Osteocyte (in vitro differentiated cells): ENCODE measurements at places on chromosomes 16 and 17.

DNA sequence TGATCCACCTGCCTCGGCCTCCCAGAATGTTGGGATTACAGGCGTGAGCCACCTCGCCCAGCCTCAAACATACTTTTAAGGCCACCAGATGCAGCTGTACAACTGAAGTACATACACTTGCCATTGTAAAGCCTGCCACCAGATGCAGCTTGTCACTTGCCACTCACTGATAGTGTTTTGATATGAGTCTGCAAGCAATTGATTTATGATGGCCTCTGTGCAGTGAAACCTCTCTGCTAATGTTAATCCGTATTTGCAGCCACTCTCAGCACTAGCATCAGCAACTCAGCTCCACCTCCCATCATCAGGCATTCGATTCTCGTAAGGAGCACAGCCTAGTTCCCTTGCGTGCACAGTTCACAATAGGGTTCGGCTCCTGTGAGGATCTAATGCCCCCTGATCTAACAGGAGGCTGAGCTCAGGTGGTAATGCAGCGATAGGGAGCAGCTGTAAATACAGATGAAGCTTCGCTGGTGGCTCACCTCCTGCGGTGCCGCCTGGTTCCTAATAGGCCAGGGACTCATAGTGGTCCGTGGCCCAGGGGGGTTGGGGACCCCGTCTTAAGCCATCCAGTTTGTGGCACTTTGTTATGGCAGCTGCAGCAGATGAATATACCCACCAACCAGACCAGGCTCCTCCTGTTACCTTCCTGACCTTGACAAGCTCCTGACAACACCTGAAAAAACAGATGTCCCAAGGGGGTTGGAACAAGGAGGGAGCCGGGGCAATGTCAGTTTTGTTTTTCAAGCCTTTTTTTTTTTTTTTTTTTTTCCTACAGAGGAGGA lies 1.3 kb upstream of the HERPUD1 start:
- peaks cover 25% of the 10 kb centered on the region for H3K4me1 ChIP-seq
- DNase-seq: no peak
- peak overlapping the region; percentile 98 for H3K4me3 ChIP-seq
- H3K27me3 ChIP-seq: no peaks in the 10 kb centered on the region
- H3K27ac ChIP-seq: peak overlapping the region; percentile 95

- H3K27me3 ChIP-seq: peaks cover 2% of the 10 kb centered on the region
- H3K4me3 ChIP-seq: no peak overlapping the region
- no peaks in the 10 kb centered on the region for H3K36me3 ChIP-seq
- no peak overlapping the region for H3K27ac ChIP-seq
- H3K4me1 ChIP-seq: no peaks in the 10 kb centered on the region
Measured at GRCh38 chr17:33055746-33056145, 64.1 kb downstream of the SPACA3 start.

DNA sequence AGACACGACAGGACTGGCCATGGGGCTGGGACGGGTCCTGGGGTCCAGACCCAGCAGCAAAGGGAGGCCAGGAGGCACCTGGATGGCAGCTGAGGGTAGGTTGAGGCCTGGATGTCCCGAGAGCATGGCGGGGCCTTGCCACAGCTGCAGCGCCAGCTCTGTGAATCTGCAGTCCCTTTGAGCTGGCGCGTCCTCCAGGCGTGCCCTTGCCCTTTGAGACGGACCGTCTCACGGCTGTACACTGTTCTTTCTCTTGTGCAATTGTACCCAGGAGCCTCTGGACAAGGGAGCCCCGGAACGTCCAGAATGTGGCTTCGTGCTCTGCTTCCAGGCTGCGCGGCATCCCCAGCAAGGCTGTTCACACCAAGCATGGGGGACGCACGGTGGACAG lies 69.5 kb upstream of the CIBAR2 start:
- peaks cover 13% of the 10 kb centered on the region for H3K4me1 ChIP-seq
- DNase-seq: no peak
- no peak overlapping the region for H3K4me3 ChIP-seq
- H3K36me3 ChIP-seq: peaks cover 19% of the 10 kb centered on the region

DNA sequence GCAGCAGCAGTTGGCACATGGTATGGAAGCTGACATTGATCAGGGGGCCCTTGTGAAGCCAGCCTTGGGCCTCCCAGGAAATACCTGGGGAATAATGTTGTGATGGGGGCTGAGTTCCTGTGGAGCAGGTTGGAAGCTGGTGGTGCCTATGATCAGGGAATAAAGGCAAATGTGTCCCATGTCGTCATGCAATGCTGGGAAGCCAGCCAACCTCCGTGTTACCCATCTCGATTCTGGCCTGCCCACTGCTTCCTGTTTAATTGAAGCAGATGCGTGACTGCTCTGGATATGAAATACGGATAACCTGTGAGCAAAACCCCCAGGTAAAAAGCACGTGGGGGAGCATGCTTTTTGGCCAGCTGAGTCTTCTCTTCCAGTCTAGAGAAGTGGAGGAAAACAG lies 580.4 kb upstream of the HSBP1 start:
- H3K4me3 ChIP-seq: no peak overlapping the region
- no peak for DNase-seq
- H3K27me3 ChIP-seq: no peaks in the 10 kb centered on the region
- peaks cover 4% of the 10 kb centered on the region for H3K4me1 ChIP-seq
- H3K36me3 ChIP-seq: no peaks in the 10 kb centered on the region

- H3K27ac ChIP-seq: no peak overlapping the region
- no peaks in the 10 kb centered on the region for H3K4me1 ChIP-seq
- no peaks in the 10 kb centered on the region for H3K36me3 ChIP-seq
- no peak for DNase-seq
- peaks cover 16% of the 10 kb centered on the region for H3K27me3 ChIP-seq
Measured at GRCh38 chr17:1299552-1300370, 20.3 kb downstream of the TRARG1 start.

GRCh38 chr17:4134721-4135120 lies 8.1 kb downstream of the ZZEF1 start:
- no peaks in the 10 kb centered on the region for H3K27me3 ChIP-seq
- DNase-seq: no peak
- no peak overlapping the region for H3K4me3 ChIP-seq
- no peaks in the 10 kb centered on the region for H3K36me3 ChIP-seq

GRCh38 chr16:81873843-81874752 lies 95.0 kb downstream of the PLCG2 start:
- no peak overlapping the region for H3K4me3 ChIP-seq
- H3K4me1 ChIP-seq: no peaks in the 10 kb centered on the region
- H3K27me3 ChIP-seq: peaks cover 25% of the 10 kb centered on the region
- H3K36me3 ChIP-seq: no peaks in the 10 kb centered on the region

GRCh38 chr17:82186221-82186620 lies 26.4 kb downstream of the CCDC57 start:
- H3K36me3 ChIP-seq: peaks cover 11% of the 10 kb centered on the region
- no peak overlapping the region for H3K4me3 ChIP-seq
- no peaks in the 10 kb centered on the region for H3K4me1 ChIP-seq
- no peak overlapping the region for H3K27ac ChIP-seq
- H3K27me3 ChIP-seq: no peaks in the 10 kb centered on the region
- DNase-seq: no peak

DNA sequence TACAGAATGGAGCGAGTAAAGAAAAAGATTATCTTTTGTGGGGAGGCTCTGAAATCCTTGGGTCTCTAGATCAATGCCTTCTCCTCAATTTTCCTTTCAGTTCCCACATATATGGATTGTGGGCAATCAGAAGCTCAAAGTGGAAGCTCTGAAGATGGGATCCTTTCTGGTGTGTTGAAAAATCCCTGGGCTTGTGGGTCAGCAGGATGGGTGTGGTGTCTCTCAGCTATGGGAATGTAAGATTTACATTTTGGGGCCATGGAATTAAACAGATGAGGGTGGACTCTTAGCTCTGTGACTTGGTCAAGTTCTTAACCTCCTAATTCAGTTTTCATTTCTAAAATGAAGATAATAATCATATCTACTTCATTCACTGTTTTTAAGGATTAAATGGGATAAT lies 231.9 kb upstream of the CA10 start:
- no peaks in the 10 kb centered on the region for H3K27me3 ChIP-seq
- H3K36me3 ChIP-seq: no peaks in the 10 kb centered on the region
- no peak overlapping the region for H3K4me3 ChIP-seq
- H3K27ac ChIP-seq: no peak overlapping the region
- DNase-seq: no peak

DNA sequence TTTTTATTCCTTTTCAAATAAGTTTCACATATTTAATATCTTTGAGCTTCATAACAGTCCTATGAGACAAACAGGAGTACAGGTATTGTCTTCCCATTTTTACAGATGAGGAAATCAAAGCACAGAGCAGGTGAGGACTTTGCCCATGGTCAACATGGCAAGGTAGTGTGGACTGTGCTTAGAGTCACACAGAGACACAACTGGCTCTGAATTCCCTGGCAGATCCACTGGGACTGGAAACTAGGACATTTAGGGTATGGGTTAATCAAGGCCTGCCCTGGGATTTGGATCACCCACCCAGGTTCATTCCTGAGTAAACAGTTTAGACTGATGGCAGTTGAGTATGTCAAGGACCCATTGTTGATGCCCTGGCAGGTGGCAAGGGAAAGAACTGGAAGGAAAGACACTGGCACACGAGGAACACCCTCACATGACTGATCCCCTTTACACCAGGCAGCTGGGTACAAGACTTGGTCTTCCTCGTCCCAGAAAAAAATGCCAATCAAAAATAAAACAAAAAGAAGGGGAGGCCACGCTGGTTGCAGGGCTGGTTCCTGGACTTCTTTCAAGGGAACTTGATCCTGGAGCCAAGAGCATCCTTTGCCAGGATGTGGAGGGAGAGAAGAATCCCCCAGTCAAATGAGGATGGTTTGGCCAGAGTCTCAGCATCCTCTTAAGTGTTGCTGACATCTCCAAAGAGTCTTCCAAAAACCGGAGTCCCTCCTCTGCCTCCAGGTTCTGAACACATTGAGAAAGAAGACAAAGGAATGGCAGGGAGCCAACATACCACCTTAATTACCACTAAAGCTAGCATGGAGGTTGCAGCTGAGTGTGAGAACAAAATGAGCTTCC lies 34.9 kb downstream of the CHD9 start:
- H3K27ac ChIP-seq: peak overlapping the region; percentile 98
- peak overlapping the region; percentile 32 for H3K4me3 ChIP-seq
- peaks cover 84% of the 10 kb centered on the region for H3K4me1 ChIP-seq
- no peaks in the 10 kb centered on the region for H3K27me3 ChIP-seq
- no peak for DNase-seq

DNA sequence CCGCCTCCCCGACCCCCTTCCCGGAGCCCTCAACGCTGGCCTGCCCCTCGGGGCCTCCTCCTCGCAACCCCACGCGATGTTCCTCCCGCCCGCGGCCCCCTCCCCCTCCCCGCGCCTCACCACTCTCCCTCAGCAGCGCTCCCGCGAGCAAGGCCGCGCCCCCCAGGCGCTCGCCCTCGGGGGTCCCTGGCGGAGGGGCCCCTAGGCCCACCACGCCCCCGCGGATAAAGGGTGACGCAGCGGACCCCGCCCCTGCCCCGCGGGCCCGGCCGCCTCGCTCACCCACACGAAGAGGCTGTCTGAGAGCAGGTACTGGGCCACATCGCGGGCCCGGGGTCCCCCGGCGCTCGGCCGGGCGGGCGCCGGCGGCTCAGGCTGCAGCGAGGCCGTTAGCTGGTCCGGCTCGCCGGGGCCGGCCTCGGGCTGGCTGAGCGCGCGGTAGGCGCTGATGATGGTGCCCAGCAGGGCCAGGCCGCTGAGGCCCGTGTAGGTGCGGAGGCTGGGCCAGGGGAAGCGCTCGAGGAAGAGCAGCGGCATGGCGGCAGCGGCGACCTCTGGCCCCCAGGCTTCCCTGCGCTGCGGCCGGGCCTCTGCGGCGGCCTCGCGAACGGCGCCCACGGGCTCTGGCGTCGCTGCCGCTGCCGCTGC lies 430 bp downstream of the AMFR start:
- H3K4me1 ChIP-seq: peaks cover 44% of the 10 kb centered on the region
- peak overlapping the region; percentile 96 for H3K27ac ChIP-seq
- peak; percentile 87 for DNase-seq
- peak overlapping the region; percentile 98 for H3K4me3 ChIP-seq
- no peaks in the 10 kb centered on the region for H3K36me3 ChIP-seq

- H3K36me3 ChIP-seq: peaks cover 6% of the 10 kb centered on the region
- peak overlapping the region; percentile 32 for H3K27ac ChIP-seq
- no peaks in the 10 kb centered on the region for H3K27me3 ChIP-seq
- no peak for DNase-seq
Measured at GRCh38 chr16:28183484-28183883, 28.3 kb downstream of the XPO6 start.

GRCh38 chr17:32626379-32626791 lies 139.6 kb downstream of the CDK5R1 start:
- no peaks in the 10 kb centered on the region for H3K4me1 ChIP-seq
- no peak overlapping the region for H3K4me3 ChIP-seq
- H3K36me3 ChIP-seq: no peaks in the 10 kb centered on the region
- no peaks in the 10 kb centered on the region for H3K27me3 ChIP-seq
- DNase-seq: no peak

- H3K4me3 ChIP-seq: no peak overlapping the region
- peaks cover 8% of the 10 kb centered on the region for H3K4me1 ChIP-seq
- H3K36me3 ChIP-seq: no peaks in the 10 kb centered on the region
- DNase-seq: no peak
Measured at GRCh38 chr17:65885541-65886312, 306.2 kb downstream of the CEP112 start.

DNA sequence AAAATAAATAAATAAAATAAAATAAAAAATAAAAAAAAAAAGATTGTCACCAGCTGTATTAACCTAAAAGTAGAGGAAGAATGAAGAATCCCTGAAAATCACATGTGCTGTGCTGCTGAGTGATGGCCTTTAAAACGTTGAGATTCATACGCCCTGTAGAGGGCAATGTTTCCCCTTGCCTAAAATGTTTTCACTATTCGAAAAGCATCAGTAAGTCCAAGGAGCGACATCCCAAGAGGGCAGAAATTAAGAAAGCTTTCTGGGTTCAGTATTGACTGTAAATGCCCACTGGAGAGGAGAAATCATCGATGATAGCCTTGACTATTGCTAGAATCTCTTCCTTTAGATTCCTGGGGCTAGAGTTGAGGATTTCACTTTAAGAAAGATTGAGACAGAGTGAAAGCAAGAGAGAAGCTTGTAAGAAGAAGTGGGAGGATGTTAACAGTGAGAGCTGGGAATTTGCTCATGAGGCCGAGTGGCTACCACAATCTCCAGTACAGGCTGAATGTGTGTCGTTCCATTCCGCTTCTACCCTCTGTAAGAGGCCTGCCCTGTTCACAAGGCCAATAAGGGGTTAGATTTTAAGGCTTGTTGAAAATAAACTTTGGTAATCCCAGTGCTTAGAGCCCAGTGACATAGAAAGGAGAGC lies 170.8 kb upstream of the FAM20A start:
- DNase-seq: no peak
- peaks cover 11% of the 10 kb centered on the region for H3K4me1 ChIP-seq
- H3K27me3 ChIP-seq: no peaks in the 10 kb centered on the region
- no peak overlapping the region for H3K27ac ChIP-seq
- peak overlapping the region; percentile 67 for H3K4me3 ChIP-seq

DNA sequence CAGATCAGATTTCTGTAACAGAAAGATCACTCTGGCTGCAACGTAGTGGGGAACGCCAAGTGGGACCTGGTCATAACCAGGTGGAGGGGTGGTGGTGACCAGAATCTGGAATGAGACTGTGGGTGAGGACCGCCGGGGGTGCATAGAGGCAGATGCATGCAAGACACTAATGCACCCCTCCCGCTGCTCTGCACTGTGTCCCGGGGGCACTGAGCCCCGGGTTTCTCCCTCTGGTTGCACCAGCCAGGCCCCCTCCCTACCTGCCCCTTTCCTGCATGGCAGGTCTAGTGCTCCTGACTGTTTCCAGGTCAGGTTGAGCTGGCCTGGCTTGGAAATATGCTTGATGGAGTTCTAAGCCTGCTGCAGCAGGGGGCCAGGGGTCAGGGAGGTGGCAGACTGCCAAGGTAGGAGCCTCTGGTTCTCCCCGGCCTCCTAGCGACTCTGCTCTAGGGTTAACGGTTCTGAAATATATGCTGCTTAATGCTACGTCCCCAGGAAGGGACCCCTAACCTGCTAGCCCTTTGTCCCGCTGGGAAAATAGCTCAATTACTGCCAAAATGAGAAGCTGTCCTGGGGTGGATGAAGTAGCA lies 94.3 kb downstream of the SDK2 start:
- H3K36me3 ChIP-seq: no peaks in the 10 kb centered on the region
- H3K4me3 ChIP-seq: no peak overlapping the region
- H3K4me1 ChIP-seq: peaks cover 11% of the 10 kb centered on the region
- no peak overlapping the region for H3K27ac ChIP-seq
- DNase-seq: no peak
